ENCODE measurements at places on chromosomes 3 and 15.

GRCh38 chr15:73866881-73867410, 6.4 kb upstream of the TBC1D21 start:
- no peak for DNase-seq

GRCh38 chr3:78153973-78154372, 1114.1 kb downstream of the ROBO2 start:
- DNase-seq = no peak

DNA sequence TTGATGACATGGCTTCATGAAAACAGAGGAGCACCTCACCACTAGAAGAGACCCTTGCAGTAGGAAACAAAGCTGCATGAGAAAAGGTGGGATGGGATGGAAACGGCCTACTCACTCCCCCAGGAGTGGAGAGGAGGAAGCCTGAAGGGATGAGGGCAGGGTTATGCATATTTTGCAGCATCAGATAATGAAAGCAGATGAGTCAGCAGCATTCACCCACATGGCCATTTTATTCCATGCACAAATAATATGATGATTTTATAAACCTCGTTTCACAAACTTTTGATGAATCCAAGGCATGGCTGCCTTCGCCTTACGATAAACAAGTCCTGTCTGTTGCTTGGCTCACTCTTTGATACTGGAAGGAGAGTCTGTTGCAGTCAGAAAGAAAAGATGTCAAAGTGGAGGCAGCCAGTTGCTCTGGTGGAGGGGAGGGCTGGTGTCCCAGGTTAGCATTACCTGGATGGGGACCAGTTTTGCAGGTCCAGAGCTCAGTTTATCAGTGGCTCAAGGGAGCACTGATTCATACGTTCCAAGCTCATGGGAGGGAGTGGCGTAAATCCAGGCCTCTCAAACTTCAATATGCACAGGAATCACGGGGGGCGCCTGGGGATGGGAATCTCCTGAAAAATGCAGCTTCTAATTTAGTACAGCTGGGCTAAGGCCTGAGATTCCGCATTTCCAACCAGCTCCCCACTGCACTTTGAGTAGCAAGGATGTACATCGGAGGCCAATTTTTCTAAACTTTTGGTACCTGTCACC, 9.2 kb upstream of the EHD4 start:
- DNase-seq = no peak

DNA sequence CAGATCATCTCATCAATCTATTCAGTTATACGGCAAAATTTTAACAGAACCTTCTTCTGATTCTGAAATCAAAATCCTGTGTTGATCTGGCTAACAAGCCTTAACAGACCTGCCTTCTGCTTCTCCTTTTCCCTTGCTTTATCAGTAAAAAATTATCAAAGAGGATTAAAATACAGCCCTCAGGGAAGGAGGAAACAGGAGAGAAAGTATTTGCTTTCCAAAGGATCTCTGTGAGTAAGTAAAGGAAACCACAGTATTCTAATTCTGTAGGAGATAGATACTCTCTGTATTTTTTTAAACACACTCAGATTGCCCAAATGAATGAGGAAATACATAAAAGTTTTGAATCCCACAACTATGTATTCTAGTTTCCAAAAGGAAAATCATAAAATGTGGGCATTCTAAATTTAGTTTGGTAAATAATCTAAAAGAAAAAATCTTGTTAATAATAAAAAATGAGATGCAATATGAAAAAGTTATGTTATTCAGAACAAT, 221.8 kb downstream of the ZIC1 start:
- no peak for DNase-seq

GRCh38 chr3:107710851-107711250, 188.1 kb downstream of the BBX start:
- DNase-seq = no peak

GRCh38 chr15:52438047-52438446, 90.6 kb downstream of the MYO5A start:
- no peak for DNase-seq

DNA sequence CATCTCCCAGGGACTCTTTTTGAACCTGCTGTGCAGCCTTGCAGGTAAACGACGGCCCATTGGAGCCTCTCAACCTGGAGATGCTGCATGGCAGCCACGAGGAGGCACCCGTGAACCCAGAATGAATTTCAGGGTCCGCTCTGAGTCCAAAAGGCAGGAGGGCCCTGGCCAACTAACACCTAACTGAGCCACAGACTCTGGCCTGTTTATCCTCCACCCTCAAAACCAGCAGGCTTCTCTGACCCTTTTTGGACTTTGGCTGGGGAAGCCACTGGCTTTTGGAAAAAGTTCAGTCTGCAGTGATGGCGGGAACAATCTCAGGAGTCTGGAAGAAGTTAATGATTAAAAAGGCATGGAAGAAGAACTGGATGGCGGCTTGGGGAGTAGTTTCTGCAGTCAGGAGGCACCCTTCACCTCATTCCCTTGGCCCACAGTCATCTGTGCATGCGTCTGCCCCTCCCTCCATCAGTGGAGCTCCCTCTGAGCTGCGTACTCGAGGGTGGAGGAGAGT, 4.1 kb downstream of the PXYLP1 start:
- DNase-seq = no peak

DNA sequence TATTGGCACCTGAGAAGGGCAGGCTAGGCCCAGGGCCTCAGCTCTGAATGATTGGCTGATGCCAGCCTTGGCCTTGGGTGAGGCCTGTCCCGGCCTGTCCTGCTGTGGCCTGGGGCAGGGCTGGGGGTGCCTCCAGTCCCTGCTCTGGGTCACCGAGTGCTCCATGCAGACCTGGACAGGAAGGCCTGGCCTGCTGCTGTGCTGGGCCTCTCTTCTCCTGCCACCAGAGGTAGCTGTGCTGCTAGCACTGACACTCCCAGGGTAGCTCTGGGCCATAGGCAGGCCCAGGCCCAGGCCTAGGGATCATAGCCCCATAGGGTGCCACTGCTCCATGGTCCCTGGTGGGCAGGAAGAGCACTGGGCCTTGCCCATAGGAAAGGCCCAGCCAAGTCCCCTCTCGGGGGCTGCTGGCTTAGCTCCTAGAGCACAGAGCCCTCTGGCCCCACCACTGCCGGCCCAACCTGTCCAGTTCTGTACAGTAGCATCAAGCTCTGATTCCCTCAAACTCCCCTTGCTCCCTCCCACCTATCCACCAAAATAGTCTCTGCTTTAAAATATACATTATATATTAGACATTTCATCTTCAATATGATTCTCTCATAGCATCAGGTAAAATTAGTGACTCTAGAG, 18.2 kb downstream of the ABTB1 start:
- DNase-seq = no peak

DNA sequence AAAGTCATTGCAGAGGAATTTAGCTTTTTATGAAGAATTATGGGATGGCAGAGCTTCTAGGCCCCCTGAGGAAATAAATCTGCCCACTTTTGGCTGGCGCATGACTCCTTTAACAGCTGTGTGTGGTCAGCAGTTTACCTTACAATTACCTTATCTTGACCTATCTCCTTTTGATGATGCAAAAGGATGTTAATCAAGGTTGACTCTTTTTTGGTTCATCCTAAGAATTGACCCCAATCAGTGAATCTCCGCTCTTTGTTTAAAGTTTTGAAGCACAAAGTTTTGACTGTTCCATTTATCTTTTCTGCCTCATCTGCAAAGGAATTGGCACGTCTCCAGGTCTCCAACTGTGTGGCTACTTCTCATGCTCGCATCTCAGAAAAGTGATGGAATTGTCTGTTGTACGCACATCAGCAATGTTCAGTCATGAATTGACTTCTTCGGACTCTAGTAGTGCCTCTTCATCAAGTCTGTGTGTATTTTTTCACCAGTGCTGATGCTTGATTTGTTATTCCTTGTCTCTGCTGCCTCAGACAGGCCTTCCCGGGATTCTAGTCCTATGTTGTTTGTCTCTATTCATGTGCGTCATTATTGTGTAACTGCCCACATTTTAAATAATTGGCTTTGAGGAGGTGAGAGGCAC, 196.2 kb upstream of the CFAP20DC start:
- no peak for DNase-seq

DNA sequence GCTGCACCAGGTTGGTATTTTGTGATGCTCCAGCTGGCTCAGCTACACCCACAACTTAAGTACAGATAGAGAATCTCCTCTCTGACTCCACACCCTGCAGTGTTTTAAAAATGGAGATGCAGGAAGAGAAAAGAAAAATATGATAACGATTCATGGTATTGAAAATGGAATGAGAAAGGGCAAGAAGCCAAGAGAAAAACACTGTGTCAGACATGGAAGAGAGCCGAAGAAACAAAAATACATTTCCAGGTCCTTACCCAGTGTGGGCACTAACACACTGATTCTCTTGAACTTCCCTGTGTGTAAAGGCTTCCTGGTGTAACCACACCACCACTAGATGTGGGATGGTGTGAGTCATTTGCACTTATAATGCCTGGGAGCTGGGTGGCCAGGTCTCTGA, 93.1 kb downstream of the GMPS start:
- no peak for DNase-seq

GRCh38 chr3:7618606-7619005, 757.7 kb downstream of the GRM7 start:
- DNase-seq = no peak

- no peak for DNase-seq
Observed at GRCh38 chr3:106160396-106160795, 291.6 kb upstream of the CBLB start.

GRCh38 chr15:35107122-35107521, 22.0 kb upstream of the NANOGP8 start:
- DNase-seq = no peak

GRCh38 chr3:23552506-23552905, 253.2 kb upstream of the UBE2E1 start:
- no peak for DNase-seq

DNA sequence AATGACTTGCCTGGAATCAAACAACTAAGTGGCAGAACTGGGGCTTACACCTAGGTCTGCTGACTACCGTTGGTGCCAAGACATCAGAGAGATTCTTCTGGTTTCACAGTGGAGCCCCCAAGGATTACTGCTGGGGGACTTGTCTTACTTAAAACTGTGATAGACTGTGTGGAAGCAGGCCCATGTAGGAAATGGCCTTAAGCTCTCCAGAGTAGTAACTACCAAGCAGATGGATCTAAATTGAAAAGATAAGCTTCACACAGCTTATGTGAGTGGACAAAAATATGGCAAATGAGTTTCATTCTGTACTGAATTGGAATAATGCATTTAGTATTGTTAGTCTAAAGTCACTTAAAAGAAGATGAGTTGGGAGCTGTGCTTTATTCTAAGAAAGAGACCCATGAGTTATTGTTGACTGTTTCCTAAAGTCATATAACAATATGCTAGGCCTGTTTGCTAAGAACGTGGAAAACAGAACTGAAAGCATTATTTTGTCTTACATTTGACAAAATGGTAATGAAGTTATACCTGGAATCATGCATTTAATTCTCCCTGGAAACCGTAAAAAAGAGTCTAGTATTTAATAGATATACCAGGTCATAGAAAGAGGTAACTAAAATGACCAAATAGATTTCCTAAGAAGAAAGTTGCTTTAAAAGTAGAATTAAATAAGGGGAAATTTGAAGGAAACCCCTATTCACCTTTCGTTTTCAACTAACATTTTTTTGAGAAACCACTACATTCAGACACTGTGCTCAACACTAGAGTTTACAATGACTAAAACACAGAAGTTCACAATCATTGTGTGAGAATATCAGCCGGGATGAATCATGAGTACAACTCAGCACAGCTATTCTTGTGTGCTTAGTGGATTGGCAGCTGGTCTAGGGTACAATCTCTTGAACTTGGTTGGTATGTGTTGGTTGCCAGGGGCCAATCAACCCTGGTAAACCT, 13.0 kb upstream of the MAPK6 start:
- DNase-seq = no peak

GRCh38 chr3:27560484-27561056, 76.4 kb upstream of the SLC4A7 start:
- DNase-seq = no peak

- DNase-seq = no peak
Observed at GRCh38 chr3:37029516-37030163, 36.3 kb downstream of the MLH1 start.

DNA sequence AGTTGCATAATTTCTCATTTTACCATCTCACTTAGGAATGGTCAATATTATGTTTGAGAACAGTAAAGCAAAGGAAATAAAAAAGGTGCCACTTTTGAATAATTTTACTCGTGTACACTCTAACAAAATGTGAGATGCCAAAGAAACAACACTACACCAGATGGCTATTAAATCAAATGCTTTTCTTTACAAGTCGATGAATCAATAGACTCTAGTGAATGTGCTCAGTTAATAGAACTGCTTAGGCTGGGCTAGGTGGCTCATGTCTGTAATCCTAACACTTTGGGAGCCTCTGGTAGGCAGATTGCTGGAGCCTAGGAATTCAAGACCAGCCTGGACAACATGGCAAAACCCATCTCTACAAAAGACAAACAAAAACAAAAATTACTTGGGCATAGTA, 87.9 kb downstream of the ZNF609 start:
- DNase-seq = no peak

GRCh38 chr15:69610277-69610676, 157.7 kb downstream of the RPLP1 start:
- DNase-seq = no peak

DNA sequence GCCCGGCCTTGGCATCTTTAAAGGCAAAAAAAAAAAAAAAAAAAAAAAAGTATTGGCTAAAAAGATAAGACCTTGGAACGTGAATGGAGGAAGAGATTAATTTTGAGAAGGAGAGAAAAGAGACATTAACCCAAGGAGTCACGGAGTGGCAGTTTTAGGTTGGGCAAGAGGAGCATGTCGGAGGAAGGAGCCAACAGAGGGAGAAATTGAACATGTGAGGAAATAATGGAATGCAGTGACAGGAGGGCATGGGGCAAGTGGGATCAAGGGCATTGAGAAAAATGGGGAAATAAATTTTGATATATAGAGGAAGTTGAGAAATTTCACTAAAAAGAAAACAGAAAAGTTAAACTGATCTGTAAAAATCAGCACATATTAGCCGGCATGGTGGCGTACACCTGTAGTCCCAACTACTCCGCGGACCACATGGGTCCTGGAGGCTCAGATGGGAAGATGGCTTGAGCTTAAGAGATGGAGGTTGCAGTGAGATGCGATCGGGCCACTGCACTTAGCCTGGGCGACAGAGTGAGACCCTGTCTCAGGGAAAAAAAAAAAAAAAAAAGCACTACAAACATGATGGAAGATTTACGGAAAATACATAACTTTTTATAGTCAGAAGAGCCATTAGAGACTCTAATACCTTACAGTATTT, 1.2 kb downstream of the HAUS2 start:
- no peak for DNase-seq

- DNase-seq = no peak
Observed at GRCh38 chr3:27712136-27713077, 9.7 kb downstream of the EOMES start.

Measured in NCI-H187 treated with DMSO at 0.1 percent for 48 hours (cell line).